T-helper 2 cell (primary cell): ENCODE measurements at places on chromosomes 2 and 18.

DNA sequence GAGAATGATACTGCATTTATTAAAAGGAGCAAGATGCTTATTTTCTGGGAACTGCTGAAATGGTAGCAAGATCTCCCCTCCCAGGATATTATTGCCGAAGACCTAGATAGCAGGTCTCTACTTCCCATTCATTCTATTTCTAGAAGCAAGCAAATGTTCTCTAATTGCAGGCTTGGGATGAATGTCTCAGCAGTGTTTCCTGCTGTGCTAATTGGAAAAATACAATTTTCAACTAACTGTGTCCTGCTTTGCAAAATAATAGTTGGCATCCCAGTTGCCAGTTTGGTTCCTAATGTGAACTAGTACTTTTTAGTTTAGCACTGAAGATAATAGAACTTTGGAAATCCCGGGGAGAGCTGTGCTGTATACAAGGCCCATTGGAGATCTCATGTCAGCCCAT lies 26.1 kb downstream of the SLC20A1 start:
- DNase-seq, result no peak

DNA sequence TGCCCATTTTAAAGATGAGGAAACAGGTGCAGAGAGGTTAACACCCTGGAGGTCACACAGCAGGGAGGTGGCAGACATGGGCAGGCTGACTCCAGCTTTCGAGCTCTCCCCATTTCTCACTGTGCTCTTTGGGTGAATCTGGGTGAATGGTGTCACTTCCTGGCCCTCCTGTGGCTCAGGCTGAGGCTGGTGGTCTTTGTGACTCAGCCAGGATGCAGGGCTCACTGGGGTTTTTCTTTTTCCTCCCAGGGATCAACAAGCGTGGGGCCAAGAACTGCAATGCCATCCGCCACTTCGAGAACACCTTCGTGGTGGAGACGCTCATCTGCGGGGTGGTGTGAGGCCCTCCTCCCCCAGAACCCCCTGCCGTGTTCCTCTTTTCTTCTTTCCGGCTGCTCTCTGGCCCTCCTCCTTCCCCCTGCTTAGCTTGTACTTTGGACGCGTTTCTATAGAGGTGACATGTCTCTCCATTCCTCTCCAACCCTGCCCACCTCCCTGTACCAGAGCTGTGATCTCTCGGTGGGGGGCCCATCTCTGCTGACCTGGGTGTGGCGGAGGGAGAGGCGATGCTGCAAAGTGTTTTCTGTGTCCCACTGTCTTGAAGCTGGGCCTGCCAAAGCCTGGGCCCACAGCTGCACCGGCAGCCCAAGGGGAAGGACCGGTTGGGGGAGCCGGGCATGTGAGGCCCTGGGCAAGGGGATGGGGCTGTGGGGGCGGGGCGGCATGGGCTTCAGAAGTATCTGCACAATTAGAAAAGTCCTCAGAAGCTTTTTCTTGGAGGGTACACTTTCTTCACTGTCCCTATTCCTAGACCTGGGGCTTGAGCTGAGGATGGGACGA lies 13.2 kb downstream of the ITM2C start:
- DNase-seq, result no peak

GRCh38 chr18:43587538-43588153 lies 310.4 kb upstream of the SYT4 start:
- peak; percentile 19 for DNase-seq

DNA sequence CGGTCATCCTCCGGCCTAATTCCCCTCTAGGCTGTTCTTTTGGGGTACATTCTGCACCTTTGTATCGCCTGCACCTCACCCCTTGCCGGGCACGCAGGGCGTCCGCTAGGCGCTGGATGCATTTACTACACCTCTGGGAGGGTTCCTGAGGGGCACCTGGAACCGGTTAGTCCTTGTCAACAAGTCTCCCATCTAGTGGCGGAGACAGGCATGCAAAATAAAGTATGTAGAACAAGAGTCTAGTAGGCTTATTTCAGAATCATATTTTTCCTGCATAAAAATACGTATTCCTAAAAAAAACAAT lies 705 bp upstream of the TEX261 start:
- no peak for DNase-seq

DNA sequence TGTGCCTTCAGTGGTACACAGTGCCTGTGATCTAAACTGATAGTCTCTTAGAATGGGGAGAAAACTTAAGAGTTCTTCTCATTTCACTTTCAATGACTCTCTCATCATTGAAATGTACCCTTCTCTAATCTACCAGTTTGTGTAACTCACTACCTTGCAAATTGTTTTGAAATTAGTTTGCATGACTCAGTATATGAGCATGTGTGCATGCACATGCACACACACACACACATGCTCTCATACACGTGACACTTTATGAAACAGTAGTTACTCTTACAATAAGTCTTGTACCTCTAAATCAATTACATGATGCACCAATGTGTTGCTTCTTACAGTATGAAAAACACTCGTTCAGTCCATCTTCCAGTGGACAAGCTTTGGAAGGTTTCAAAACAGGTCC lies 10.6 kb downstream of the LYPD6B start:
- DNase-seq, result no peak

- DNase-seq, result no peak
These were observed 108.1 kb downstream of the TPO start for GRCh38 chr2:1521191-1521877.

- DNase-seq, result no peak
These were observed 556.2 kb downstream of the THSD7B start for GRCh38 chr2:137321566-137321965.
